Natural killer cell treated with Interleukin-12 subunit alpha and Interleukin-12 subunit beta and Interleukin-15 and Interleukin-18, amount 100 ng/mL, for 72 hours (primary cell): ENCODE measurements at places on chromosomes 7 and 10. TPM values are rescaled to one million over a fixed set of nuclear protein-coding genes. Genes with fewer than 3 reads are reported as not detected.

HTR5A gene
- total RNA-seq, result not detected

NEUROD6 gene
- total RNA-seq, result not detected

CALHM3 gene
- total RNA-seq, result not detected

RAMP3 gene
- total RNA-seq, result not detected

SLC13A1 gene
- total RNA-seq, result not detected

SLC26A3 gene
- not detected for total RNA-seq

SP8 gene
- not detected for total RNA-seq

ELFN1 gene
- total RNA-seq, result not detected

OPN4 gene
- total RNA-seq, result not detected

HMX2 gene
- total RNA-seq, result not detected

GIMAP6 gene
- total RNA-seq, result 55.8 TPM

PNLIPRP2 gene
- not detected for total RNA-seq

- no peak for DNase-seq
Measured at GRCh38 chr7:88132725-88133124, 87.1 kb downstream of the SRI start.

GRCh38 chr7:106128836-106129235, 16.7 kb upstream of the SYPL1 start:
- no peak for DNase-seq

DNA sequence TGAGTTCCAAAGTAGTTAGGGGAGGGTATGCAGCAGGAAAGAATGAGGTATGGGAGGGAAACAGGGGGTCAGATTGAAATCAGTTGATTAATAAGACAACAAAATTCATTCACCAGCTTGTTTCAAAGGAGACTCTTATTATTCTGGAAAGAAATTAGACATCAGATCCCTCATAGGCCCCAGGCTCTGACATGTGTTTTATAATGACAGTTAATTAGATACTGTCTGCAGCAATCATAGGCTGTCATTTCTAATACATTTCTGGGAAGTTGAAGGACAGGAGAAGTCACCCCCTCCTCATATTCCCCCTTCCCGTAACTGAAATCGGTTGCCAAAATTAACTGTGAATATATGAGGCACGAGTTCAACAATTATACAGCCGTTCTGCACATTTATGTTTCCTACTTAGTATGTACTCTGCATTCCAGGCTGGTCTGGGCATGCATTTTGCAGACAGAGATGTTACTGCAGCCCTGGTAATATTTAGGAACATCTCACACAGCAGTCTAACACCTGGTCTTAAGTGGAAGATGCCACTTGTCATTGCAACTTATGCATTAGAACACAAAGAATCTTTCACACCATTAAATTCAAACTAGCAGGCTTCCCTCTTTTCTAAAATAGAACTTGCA, 355.2 kb upstream of the LRGUK start:
- no peak for DNase-seq

DNA sequence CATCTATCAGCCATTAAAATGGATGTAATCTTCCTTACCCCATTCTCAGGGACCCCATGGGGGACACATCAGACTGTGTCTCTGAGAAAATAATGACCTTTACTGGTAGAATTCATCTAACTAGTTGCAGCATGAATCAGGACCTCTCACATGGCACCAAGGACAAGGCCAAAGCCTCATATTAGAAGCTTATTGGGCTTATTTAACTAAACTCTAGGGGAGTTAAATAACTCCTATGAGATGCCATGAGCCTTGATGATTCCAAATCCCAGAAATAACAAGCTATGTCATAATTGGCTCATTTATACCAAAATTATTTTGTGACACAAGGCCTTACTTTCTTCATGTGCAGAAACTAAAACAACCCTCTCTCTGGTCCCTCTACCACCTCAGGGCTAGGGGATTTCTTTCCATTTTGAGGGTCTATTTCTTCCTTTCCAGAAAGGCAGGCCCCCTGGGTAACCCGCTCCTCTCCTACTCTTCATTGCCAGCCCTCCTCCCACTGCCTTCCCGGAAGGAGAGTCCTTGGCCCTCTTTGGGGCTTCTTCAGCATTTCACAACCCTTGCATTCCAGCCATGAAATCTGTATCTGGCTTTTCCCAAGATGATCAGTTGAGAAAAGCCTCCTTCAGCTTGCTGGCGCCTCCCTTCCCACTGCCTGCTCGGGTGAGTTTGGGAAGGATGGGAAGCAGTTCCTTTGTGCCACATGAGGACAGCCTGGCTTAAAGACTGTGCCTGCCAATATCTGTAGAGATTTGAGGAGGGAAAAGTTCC, 41.8 kb upstream of the TRIM8 start:
- no peak for DNase-seq

- DNase-seq, result no peak
Measured at GRCh38 chr10:129170812-129171211, 296.2 kb upstream of the MGMT start.

DNA sequence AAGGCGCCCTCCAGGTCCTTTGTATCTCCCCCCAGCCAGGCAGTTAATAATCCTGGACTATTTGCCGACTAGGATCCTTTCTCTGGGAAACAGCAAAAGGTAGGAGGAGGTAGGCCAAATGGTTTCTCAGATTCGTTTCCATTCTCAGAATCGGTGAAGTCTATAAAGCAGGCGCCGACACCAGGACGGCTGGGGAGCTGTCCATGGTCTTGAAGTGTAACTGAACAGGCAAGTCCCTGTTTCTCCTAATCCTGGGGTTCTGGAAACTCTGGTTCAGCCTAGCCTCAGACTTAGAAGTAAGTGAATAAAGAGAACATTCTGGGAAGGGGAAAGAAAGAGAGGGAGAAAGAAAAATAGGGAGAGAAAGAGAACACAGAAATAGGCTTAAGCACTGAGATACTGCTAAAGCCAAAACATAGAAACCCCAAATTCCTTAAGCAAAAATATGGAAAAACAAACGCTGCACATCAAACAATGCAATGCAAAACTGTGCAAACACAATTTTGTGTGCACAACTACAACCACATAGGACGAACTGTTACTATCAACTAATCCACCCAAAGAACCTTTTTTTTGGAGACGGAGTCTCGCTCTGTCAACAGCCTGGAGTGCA, 11.1 kb upstream of the INA start:
- DNase-seq, result no peak

- no peak for DNase-seq
Measured at GRCh38 chr10:8400151-8400550, 345.7 kb downstream of the GATA3 start.

- DNase-seq, result no peak
Measured at GRCh38 chr10:66834802-66835201, 91.0 kb upstream of the LRRTM3 start.

- DNase-seq, result no peak
Measured at GRCh38 chr10:79071396-79071923, 2.7 kb downstream of the ZMIZ1 start.

DNA sequence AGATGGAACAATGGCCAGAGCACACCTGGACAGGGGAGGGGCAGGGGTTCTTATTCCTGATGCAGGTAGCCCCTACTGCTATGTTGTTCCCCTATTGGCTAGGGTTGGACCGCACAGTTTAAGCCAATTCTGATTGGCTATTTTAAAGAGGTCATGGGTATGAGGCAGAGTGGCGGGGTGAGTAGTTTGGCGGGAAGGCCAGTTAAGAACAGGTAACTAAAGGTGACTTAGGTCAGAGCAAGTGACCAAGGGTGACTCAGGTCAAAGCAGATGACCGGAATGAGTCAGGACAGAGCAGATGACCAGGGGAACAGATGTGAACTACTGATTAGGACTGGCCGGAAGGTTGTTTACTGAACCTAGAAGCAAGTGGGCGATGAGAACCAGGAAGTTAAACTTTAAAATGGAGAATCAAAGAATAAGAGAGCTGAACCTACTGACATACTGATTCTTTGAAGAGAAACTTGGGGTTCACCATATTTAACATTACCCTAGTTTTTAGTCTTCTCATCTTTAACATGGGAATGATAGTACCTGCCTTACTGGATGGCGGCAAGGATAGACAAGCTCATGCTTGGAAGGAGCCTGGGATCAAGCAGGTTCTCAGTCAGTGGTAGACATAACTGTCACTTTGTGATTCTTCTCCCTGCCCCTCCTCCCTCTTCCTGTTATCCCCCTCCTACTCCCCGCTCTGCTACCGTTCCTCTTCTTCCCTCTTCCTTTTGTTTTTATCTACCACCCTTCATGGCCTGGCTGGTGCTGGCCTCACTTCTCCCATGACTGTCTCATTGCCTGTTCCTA, 55.0 kb downstream of the CCNY start:
- DNase-seq, result no peak

DNA sequence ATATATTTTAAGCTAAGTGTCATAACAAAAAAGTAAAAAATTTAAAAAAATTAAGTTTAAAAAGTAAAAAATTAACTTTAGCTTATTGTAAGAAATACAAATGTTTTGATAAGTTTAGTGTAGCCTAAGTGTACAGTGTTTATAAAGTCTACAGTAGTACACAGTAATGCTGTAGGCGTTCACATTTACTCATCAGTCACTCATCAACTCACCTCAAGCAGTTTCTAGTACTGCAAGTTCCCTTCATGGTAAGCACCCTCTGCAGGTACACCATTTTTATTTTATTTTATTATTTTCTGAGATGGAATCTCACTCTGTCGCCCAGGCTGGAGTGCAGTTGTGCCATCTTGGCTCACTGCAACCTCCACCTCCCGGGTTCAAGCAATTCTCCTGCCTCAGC, 316.0 kb downstream of the FGFR2 start:
- DNase-seq, result no peak

DNA sequence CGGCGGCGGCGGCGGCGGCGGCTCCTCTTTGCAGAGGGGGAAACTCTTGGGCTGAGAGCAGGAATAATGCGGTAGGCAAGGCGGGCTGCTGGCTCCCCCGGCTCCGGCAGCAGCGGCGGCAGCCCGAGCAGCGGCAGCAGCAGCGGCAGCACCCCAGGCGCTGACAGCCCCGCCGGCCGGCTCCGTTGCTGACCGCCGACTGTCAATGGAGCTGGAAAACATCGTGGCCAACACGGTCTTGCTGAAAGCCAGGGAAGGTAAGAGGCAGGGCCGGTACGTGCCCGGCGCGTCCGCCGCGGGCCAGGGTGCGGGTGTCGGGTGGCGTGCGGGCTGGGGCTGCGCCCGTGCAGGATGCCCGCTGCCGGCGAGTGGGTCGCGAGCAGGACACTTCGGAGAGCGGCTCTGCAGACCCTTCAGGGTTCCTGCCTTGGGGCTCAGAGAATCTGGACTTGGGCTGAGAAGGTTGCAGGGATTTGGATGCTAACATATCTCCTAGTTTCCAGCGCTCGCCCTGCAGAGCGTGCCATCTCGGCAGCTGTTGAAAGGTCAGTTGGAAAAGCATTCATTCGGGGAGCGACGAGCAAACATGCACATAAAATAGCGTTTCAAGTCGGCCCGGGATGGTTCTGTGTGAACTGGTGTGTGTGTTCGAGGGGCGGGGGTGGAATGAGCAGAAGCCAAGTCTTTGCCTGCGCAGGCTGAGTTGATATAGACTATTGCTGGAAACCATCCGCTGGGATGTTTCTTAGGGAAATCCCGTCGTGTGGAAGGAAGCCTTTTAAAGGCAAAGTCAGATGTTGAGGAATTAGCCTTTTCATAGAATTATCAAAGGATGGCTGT, 562 bp downstream of the GRK5 start:
- DNase-seq, result no peak

DNA sequence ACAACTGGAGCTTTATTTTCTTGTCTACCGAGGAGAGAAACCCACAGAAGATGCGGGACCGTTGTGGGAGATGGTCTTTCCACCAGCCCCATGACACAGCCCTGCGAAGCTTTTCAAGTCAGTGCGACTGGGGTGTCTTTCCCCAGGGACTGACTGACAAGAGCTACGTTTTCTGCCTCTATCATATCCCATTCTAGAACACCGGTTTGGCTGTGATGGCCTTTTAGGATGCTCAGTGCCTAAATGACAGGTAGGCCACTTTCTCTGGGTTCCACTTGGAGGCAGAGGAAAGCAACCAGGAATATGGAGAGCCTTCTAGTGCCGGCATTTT, 16.9 kb downstream of the SLC13A4 start:
- no peak for DNase-seq

- DNase-seq, result no peak
Measured at GRCh38 chr10:93412801-93413200, 69.3 kb downstream of the MYOF start.

DNA sequence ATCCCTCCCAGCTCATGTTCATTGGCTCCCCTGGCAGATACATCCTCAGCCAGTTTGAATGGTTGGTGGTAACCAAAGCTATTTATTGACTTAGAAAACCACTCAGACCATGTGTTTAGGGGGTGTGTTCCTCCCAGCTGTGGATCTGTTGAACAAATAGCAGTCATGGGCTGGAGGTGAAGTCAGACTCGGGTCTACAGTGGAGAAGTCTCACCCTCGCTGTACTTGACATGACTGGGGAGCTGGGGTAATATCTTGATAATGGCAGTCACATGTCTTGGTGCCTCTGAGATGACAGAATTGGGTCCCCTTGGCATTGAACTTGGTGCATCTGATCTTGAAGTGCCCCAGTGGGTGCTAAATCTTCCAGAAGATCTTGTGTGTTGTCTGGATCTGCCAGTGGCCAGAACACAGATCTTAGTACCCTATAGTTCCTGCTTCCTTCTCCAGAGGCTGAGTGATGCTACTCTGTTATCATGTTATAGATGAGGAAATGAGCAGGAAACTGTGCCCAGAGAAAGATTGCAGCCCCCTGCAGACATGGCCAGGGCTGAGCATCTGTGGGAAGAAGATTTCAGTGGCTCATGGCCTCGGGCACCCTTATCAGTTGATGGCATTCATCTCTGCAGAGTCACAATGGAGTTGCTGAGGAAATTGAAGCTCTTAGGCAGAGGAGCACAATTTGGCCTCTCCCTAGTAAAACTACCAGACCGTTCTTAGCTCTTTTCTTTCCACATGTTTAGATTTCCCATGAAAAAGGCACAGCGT, 50.4 kb downstream of the ADRA2A start:
- no peak for DNase-seq

DNA sequence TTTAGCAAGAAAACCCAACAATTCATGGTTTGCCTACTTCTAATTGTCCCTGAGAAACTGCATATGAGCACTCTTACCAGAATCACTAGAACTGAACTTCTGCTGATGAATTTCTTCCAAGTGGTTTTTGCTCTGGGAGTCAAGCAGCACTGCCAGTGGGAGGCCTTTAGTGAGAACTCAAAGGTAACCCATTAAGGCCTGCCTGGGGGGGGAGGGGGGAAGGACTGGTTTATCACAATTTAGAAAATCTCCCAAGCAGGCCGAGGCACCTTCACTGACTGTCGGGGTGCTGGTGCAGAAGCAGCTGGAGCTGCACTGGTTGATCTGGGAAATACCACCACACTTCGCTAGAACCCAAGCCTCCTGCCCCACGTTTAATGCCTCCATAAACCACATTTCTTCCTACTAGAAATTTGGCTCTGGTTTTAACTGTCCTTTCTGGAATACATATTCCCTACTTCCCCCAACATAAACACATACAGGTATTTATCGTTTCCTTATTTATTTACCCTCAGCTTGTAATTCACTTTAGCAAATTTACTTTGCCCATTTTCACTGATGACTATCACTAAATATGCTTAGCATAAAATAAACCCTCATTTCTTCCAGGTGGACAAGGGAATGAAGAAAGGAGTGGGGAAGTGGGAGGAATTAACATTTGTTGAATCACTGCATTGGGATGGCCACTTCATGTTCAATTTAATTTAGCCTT, 14.2 kb downstream of the ANK3 start:
- DNase-seq, result no peak

- DNase-seq, result peak; percentile 41
Measured at GRCh38 chr7:1703441-1703840, 33.4 kb downstream of the ELFN1 start.
